ENCODE measurements at places on chromosomes 7 and 10. TPM values are rescaled to one million over a fixed set of nuclear protein-coding genes. Genes with fewer than 3 reads are reported as not detected.

GRCh38 chr7:37359662-37360444, 88.8 kb downstream of the ELMO1 start:
- no peak for DNase-seq

GRCh38 chr10:120980279-120981255, 129.4 kb downstream of the WDR11 start:
- DNase-seq, result peak; percentile 71

DNA sequence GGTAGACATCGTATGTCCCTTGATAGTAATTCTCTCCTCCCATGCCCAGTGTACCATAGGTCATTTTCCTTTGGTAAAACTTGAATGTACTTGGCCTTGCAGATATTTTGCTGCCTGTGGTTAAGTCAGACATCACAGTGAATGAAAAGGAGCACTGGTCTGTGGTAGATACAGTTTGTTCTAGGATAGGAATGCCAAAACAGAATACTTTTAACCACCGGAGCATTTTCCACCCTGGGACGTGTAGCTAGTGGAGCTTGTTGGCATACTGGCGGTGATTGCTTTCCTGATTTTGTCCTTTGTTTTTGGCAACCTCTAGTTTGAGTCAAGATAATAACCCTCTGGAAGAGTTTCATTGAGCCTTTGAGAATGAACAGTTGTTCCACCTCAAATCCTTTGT, 92.0 kb upstream of the BMPER start:
- DNase-seq, result no peak

- DNase-seq, result no peak
Observed at GRCh38 chr7:19489162-19489820, 219.5 kb downstream of the POLR1F start.

DNA sequence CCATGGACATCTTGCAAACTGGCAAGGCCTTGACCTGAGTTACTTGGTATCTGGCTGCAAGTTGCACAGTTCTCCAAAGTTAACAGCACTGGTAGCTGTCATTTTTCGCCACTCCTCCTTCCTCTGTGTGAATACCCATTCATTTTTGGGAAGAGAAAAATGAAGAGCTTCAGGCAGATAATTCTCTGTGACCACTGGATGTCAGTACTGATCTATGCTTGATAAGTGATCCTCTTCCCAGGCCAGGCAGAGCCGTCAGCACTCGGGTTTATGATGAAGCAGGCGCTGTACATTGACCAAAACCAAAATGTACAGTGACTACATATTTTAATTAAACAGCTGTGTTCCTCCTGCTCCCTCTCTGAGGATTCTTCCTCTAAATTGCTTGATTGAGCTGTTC, 55.9 kb upstream of the PDZD8 start:
- DNase-seq, result no peak

- no peak for DNase-seq
Observed at GRCh38 chr7:15313361-15313760, 248.5 kb downstream of the AGMO start.

DNA sequence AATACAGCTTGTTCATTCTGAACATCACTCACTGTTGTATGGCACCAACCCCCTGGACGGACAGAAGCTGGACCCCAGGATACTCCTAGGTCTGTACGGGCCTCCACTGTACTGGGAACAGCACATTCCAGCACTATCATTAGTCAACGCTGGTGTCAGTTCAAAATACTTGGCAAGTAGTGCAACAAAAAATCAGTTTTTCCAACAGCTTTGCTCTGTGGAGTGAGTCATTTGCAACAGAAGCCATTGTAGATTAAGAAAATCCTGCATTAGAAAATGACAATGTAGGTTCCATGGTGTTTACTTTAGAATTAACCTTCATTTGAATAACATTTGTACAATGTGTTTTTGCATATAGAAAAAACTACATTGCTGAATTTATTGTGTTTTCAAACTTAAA, 266.6 kb downstream of the HDAC9 start:
- DNase-seq, result no peak

- DNase-seq, result peak; percentile 93
Observed at GRCh38 chr7:80134536-80135308, at the start of gene GNAI1. TSS of gene GNAI1 (plus strand) at chr7:80134831. CDS start at chr7:80135161, 330 bp downstream.

- no peak for DNase-seq
Observed at GRCh38 chr10:105037022-105037421, 395.9 kb downstream of the SORCS3 start.

DNA sequence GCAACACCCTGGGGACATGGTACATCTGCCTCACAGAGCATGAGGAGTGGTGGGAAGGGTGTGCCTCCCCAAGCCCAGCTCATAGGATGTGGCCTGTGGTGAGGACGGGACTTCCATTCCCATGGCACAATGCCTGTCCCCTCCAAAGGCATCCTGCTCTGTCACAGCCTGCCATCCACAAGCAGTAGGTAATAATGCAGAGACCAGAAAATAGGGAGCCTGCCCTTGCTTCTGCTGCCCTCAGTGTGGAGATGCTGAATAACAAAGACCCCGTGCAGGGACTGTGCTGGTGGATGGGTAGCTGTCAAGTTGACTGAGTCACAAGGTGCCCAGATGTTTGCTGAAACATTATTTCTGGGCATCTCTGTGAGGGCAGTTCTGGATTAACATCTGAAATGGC, 199.9 kb upstream of the GRB10 start:
- peak; percentile 84 for DNase-seq

GRCh38 chr7:157739031-157739430, 402.2 kb downstream of the DNAJB6 start:
- DNase-seq, result no peak

ASIC3 gene
- 3.0 TPM for total RNA-seq

CISD1 gene
- total RNA-seq, result 39.0 TPM

PRR15 gene
- 5.0 TPM for total RNA-seq

PNLIPRP3 gene
- not detected for total RNA-seq

KEL gene
- 86.0 TPM for total RNA-seq

Data from endodermal cell (in vitro differentiated cells).